GOT3 (cell line): ENCODE measurements at places on chromosomes 2 and 18.

- DNase-seq, result no peak
Measured at GRCh38 chr18:66872277-66872676, 268.4 kb upstream of the CDH19 start.

GRCh38 chr2:64982311-64982857 lies 6.8 kb upstream of the SLC1A4 start:
- DNase-seq, result no peak

DNA sequence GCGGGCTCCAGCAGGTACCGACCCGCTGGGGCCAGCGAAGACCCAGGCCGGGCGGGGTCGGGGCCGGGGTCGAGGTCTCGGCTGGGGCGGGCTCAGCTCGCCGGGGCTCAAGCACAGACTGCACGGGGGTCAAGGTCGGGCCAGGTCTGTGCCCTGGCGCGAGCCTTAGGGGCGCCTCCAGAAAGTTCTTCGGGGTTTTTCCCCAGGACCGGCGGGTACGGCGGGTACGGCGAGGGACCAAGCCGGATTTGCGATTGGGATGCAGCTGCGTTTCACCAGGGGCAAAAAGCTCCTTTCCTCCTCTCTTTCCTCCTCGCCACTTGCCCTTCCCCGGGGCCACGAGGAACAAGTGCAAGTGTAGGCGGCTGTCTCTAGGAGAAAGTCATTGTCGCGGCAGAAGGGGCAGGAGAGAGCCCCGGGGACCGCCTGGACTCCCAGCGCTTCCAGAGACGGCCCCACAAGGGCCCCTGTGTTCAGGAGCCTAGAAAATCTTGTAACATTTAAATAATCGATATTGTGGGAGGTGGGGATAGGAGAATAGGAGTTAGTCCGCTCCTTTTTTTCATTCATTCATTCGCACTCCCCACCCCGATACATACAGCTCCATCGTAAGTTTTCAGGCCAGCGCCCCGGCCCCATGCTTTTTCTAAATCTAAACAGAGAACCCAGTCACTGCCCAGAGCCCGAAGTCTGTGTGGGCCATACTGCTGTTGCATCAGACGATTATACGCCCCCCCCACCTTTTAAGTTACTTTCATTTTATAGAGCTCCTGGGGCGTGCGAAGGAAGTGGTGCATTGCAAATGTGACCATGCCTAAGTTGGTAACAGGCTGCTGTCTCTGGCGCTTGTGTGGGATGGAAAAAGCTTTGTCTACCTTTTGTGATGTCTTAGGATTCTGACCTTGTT lies 679 bp downstream of the PMAIP1 start:
- DNase-seq, result no peak

GRCh38 chr2:2234398-2235195 lies 96.5 kb downstream of the MYT1L start:
- no peak for DNase-seq

DNA sequence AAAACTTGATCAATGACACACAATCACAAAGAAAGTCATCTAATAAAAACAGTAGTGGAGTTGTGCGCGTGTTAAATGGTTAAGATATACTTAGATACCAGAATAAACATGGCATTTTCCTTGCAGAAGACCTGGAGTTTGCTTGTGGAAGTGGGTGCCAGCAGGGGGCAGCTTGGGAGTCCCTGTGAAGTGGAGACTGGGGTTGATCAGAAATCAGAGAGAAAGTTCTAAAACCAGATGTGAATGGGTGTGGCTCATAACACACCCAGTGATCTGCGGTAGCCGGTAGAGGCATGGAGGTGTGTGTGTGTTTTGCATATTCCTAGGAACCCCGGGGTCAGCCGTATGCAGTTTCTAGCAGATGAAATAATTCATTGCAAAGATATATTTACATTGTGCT lies 300.1 kb upstream of the TRIB2 start:
- DNase-seq, result no peak

DNA sequence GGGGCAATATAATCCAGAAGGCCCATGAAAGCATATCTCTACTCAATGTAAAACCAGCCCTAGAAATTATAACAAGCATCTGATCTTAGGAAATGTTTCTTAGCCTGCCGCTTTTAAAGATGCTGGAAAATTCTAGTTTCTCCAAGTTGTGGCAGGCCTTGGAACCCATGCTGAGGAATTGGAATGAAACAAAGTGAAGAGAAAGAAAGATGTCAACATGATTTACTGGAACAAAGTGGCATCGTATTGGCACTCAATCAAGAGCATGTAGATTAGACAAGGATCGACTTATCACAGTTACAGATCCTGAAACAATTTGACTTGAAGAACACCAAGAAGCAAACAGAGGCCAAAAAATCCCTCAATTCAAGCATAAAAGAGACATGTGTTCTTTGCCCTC lies 28.7 kb downstream of the CNTNAP5 start:
- DNase-seq, result no peak

DNA sequence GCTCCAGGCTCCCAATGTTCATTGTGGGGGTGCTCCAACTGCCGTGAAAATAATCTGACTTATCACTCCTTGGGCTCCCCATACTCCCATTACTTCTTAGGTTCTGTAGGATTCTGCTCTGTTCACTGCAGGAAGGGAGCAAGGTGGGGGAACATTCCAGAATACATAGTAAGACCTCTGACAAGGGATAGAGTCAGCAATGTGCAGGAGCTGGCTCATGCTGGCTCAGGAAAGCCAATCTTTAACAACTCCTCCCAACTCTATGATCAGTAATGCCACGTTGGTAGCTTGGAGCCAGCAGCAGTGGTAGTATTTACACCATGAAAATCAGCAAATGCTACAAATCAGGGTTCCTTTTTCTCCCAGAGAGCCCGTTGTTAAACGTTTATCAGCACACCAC lies 44.4 kb downstream of the FECH start:
- no peak for DNase-seq

GRCh38 chr2:11466307-11467128 lies 557 bp upstream of the E2F6 start:
- DNase-seq, result no peak

DNA sequence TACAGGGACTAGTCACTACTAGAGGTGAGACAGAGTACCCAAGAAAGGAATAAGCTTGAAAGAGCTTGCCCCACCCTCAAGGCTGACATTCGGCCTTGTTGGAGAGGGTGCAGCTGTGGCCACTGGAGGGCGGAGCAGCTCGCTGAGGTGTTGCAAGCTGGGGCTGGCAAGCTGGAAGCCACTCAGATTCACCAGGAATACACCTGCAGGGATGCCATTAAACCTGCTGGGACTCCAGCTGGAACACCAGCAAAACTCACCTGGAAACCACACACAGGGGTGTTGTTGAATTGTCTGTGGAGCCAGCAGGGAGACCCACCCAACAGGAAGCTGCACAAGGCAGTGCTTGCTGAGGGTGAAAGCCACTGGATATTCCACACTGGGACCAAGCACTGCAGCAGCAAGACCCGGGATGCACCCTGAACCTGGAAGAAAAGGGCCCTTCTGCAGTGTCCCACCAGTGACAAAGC lies 26.1 kb downstream of the KCTD18 start:
- no peak for DNase-seq
